ENCODE measurements at places on chromosomes 1 and 21. TPM values are rescaled to one million over a fixed set of nuclear protein-coding genes. Genes with fewer than 3 reads are reported as not detected.

Gene GCSAML
- 0.04 TPM for total RNA-seq

- DNase-seq = peak; percentile 55
These were observed 1.1 kb downstream of the TAGLN2 start for GRCh38 chr1:159924025-159924790.

- DNase-seq = no peak
These were observed 203.1 kb downstream of the NFIA start for GRCh38 chr1:61285371-61285885.

DNA sequence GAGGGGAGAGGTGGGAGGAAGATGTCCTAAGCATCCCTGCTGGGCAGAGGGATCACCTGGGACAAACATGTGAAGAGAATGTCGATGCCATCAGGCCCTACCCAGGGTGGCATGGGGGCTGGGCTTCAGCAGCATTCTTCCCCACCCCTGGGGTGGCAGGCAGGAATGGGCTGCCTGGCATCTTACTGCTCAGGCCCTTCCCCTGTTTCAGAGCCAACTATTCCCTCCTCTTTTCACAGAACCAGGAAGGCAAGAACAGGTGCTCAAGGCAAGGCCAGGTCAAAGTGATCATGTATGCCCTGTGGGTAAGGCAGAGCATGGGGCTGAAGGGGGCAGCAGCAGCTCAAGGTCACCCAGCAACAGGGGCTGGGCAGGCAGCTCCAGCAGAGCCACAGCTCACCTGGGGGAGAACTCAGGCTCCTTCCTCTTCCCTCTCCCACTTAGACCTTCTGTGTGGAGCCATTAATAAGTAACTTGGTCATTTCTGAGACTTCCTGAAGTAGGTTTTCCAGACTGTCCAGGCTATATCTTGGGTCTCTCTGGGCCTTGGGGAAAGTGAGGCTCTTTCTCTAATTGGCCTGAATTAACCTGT, 56.4 kb downstream of the ELK4 start:
- DNase-seq = no peak

- DNase-seq = no peak
These were observed 3.0 kb upstream of the SDE2 start for GRCh38 chr1:226001963-226002666.

Gene DISP3
- 0.68 TPM for total RNA-seq

Gene TNFRSF9
- total RNA-seq = 4.6 TPM

DNA sequence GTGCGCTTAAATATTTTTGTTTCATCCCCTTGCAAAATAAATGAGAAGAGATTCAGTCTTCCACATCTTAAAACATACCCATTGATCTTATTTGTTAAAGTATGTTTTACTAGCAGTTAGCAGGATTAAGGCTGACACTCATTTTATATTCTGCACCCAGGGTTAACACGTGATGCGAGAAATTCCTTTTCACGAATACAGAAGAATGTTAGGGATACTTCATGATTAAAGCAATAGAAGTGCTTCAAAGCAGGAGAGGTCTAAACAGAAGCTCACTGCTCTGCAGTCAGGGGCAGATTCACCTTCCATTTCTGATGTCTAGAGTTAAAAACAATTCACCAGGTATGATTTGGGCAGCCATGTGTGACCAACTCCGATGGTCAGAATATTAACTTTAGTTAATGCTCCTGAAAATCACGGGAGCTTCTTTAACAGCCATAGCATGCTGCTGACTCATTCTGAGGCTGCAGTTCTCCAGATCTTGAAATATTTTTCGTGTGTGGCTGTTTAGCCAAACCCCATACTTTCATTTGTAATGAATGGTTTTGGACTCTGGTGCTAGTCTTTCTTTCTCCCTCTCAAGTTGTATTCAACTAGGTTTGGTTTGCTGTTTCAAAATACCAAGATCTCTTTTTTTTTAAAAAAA, 19.7 kb downstream of the BCAR3 start:
- no peak for DNase-seq

- DNase-seq = no peak
These were observed 37.1 kb downstream of the TRAPPC10 start for GRCh38 chr21:44049182-44049581.

Gene RASAL2
- 20.8 TPM for total RNA-seq

Gene OVAAL
- not detected for total RNA-seq

Gene YOD1
- total RNA-seq = 8.2 TPM

GRCh38 chr1:117565076-117565556, 40.7 kb upstream of the TENT5C start:
- no peak for DNase-seq

- DNase-seq = no peak
These were observed 151.0 kb downstream of the NUF2 start for GRCh38 chr1:163472651-163473248.

- DNase-seq = no peak
These were observed 293.8 kb downstream of the PLA2G4A start for GRCh38 chr1:187122566-187122965.

GRCh38 chr1:12208764-12209494, 20.9 kb upstream of the VPS13D start:
- peak; percentile 29 for DNase-seq

Gene MPZ
- 0.54 TPM for total RNA-seq

DNA sequence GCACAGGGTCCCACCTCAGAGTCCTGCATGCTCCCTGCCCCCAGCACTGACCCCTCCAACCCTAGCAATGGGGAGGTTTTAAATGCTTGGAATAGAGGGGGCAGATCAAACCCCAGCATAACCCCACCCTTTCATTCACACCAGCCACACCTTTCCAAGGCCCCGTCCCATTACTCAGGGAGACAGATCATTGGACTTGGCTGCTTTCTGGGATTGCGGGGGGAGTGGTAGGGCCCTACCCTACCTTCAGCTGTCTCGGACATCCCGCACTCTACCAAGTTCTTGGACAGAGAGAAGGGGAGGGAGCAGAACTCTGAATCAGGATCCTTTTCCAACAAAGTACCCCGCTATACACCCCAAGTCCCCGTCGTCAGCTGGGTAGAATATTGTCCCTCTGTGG, 983 bp downstream of the PADI2 start:
- no peak for DNase-seq

DNA sequence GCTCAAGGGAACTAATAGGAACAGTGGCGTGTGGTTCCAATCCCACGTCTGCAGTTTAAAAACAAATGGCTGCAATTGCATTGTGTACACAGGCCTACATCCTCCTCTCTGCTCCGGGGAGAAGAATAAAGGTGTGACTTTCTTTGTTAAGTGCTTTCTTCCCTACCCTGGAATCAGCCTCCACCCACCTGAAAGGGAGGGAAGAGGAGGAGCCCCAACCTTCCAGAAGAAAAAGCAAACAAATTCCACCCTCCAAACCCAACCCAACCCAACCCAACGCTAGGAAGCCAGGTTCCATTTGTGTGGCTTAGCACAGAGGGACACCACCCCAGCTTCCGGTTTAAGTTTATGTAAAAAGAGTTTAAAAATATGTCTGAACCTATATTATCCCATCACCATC, 11.8 kb upstream of the BACE2 start:
- no peak for DNase-seq

Gene MPL
- not detected for total RNA-seq

Gene SLFNL1
- 0.41 TPM for total RNA-seq

Gene OLFML2B
- 3.1 TPM for total RNA-seq

DNA sequence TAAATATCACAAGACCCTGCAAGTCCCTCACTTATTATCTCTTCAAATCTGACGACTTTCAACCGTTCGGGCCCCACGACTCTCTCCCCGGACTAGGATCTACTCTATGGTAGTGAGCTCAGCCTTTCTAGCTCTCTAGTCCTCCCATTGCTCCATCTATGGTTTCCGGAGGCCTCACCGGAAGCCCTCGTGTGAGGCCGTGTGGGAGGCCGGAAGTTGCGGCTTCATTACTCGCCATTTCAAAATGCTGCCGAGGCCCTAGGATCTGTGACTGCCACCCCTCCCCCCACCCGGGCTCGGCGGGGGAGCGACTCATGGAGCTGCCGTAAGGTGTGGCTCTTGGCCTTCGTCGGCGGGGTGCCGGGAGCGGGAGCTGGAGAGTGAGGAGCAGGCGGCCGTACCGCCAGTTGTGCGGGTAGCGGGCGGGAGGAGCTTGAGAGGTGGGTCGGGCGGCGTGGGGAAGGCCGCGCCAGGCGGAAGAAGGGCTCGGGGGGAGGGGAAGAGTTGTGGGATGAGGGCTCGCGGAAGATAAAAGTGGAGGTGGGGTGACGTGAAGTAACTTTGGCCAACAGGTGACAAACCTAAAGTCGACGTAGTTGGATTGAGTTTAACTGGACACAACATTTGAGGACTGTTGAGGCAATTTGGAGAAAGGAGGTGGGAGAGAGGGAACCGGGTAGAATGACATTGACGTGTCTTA, at the start of gene MDM4:
Gene MDM4 (plus strand): TSS at position 227 of the 700 bp plus-strand sequence. CDS start 9,113 bp downstream, outside the sequence.
- peak; percentile 82 for DNase-seq

- no peak for DNase-seq
These were observed 104.8 kb downstream of the RGS2 start for GRCh38 chr1:192913683-192914082.

Gene KCNH1
- 11.6 TPM for total RNA-seq

- no peak for DNase-seq
These were observed 11.7 kb downstream of the LAX1 start for GRCh38 chr1:203776636-203777035.

DNA sequence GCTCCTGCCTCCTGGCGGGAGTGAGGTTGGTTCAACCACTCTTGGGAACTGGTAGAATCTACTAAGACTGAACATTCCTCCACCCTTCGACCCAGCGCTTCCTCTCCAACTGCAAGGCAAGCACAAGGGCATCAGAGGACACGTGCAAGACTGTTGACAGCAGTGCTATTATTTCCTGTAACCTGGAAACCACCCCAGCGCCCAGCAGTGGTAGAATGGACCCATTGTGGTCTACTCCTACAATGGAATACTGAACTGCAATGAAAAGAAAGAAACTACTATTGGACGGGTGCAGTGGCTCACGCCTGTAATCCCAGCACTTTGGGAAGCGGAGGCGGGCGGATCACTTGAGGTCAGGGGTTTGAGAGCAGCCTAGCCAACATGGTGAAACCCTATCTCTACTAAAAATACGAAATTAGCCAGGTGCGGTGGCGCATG, 33.0 kb upstream of the TARDBP start:
- DNase-seq = no peak

DNA sequence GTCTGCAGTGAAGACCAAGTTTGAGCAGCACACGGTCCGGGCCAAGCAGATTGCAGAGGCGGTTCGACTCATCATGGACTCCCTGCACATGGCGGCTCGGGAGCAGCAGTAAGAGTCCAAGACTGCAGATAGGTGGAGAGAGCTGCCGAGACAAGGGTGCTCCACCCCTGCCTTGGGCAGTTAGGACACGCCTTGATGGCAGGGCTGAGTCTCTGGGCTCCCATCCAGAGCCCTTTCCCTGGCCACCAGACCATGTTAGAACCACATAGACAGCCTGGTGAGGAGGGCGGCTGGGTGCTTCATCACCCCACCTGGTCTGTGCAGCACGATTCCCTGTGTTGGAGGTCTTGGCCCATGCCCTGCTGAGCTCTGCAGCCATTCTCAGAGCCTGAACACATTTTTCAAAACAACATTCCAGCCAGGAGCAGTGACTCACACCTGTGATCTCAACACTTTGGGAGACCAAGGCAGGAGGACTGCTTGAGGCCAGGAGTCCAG, 17.3 kb upstream of the MIIP start:
- no peak for DNase-seq

- no peak for DNase-seq
These were observed 12.7 kb downstream of the MTFR1L start for GRCh38 chr1:25832336-25833037.

Gene FAM177B
- total RNA-seq = not detected

DNA sequence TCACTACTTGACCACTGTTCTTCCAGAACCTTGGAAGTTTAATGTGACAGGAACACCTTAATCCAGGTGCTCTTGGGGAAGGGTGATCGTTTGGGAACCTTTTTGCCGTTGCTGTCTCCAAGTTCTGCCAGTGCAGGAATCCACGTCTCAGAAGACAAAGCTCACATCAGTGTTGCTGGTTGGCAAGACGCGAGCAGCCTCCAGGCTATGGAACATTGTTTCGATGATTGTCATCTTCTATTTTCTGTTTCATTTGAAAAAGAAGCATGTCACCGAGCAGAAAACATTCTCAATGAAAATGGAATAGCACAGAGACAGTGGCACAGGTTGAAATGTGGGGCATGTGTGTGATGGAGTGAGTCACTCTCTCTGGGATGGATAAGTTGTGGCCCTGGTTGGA, 11.7 kb downstream of the STUM start:
- DNase-seq = no peak

DNA sequence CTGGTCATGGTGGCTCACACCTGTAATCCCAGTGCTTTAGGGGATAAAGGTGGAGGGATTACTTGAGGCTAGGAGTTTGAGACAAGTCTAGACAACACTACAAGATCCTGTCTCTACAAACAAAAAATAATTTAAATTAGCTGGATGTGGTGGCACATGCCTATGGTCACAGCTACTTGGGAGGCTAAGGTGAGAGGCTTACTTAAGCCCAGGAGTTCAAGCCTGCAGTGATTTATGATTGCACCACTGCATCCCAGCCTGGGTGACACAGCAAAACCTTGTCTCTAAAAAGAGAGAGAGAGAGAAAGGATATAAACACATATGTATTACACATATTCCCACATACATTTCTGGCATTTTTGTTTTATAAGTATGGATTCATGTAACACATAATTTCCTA, 325.2 kb downstream of the DUSP10 start:
- no peak for DNase-seq

Gene ATF3
- total RNA-seq = 119 TPM

Gene KLF17
- not detected for total RNA-seq

Gene HP1BP3
- 122 TPM for total RNA-seq

DNA sequence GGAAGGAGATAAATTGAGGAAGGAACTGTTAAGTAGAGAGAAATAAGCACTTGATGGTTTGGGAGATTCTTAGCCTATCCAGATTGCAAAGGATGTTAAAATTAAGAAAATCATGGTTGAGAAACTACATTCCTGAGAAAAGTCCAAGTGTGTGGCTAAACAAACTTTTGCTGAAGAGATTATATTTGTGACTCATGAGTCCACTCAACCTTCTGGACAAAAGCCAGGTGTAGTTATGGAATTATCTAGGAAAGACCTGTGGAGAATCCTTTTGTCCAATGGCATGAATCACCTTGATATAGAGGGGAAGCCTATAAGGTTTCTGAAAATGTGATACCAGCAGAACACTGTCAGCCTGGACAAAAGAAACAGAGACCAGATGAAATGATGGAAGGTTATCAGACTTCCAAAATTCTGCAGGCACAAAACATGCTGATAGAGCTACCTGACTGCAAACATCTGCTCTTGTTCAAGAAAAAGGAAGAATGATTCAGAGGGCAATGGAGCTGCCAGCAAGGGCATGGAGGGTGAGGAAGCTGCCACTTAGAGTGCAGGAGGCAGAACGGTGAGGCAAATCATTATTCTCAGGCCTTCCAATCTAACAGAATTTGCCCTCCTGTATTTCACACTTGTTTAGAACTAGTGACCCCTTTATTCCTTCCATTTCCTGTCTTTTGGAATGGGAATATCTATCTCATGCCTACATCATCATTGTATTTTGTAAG, 300.6 kb upstream of the PRMT6 start:
- DNase-seq = no peak

All from kidney epithelial cell (primary cell).